ENCODE measurements at places on chromosomes 2 and 18. TPM values are rescaled to one million over a fixed set of nuclear protein-coding genes. Genes with fewer than 3 reads are reported as not detected.

- H3K36me3 ChIP-seq: no peaks in the 10 kb centered on the region
- peak overlapping the region; percentile 52 for H3K4me3 ChIP-seq
- peak; percentile 83 for DNase-seq
These were observed 11.8 kb downstream of the GAREM2 start for GRCh38 chr2:26184555-26185303.

UGT1A8 gene
- 0.51 TPM for polyA plus RNA-seq

DNA sequence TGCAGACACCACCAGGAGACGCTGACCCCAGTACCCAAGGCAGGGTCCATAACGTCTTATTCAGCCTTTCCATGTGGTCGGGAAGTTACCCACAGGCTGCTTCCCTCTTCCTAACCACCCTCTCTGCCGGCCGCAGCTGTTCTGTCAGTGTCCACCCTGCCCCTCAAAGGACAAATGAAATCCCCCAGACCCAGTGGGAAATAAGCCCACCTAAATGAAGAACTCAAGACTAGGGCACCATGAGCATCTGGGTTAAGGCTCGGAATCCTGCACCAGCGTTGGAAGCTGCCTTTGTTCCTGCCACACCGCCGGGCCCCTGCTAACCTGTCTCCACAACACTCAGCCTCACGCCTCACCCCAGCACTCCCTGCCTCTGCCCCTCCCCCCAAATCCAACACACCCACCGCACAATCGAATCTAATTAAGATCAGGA, 21.7 kb downstream of the BCL11A start:
- H3K27ac ChIP-seq: no peak overlapping the region
- H3K4me1 ChIP-seq: peaks cover 6% of the 10 kb centered on the region
- no peak for DNase-seq
- H3K4me3 ChIP-seq: no peak overlapping the region

DNA sequence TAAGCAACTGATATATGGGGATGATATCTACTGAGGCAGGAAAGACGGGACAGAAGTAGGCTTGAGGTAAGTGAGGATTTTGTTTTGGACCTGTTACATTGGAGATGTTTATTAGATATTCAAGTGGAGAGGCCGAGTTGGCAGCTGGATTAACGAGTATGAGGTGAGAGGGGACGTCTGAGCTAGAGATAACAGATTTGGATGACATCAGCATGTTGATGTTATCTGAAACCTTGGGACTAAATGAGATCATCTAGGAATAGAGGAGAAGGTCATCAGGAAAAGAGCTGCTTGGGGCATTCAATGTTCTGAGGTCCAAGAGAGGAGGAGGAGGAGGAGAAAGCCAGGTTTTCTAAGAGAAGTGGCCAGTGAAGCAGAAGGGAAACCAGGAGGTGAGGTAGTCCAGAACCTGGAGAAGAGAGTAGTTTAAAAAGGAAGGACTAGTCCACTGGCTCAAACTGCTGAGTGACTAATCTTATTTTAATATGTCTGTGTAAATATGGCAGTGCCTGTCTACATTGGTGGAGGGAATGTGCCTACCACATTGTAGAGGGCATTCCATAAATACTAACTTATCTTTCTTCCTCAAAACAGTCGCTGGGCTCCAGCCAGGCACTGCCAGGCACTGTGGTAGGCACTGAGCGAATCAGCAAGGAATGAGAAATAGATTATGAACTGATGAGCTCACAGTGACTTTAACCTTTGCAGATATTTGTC, 488.3 kb downstream of the DLGAP1 start:
- no peak overlapping the region for H3K4me3 ChIP-seq
- H3K36me3 ChIP-seq: no peaks in the 10 kb centered on the region
- H3K27me3 ChIP-seq: no peaks in the 10 kb centered on the region
- no peaks in the 10 kb centered on the region for H3K4me1 ChIP-seq
- DNase-seq: no peak

EVX2 gene
- polyA plus RNA-seq: not detected

DNA sequence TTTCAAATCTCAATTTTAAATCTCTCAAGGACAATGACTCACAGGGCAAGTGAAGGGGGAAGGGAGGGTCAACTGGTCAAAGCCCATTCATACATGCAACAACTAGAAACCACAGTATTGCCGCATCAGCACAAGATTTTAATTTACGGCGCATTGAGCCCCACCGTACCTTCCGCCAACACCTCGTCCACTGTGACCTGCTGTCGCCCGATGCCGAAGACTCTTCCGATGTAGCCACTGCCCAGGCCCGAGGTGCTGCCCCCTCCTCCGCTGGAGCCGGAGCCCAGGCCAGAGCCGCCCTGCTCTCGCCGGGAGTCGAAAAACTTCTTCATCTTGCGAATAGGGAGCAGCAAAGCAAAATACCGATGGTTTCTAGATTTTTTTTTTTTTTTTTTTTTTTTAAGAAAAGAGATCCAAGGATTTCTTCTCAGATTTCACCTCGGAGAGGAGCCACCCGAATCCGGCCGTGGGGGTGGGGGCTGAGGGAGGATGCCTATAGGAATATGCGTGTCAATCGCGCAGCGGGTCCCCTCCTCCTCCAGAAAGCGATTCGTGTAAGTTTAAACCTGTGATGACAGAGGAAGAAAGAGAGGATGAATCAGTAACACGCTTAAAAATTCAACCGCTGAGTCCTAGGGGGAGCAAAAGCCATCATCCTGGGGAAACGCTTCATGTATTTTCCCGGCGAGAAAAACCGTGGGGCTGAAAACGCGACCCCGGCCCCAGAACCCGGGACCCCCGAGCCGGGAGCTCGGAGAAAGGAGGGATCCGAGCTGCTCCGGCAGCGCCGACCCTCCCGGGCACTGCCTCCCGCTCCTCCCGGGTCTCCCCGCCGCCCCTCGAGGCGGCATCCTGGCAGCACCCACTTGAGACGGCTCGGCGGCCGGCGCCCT, 584 bp downstream of the AAK1 start:
- no peaks in the 10 kb centered on the region for H3K36me3 ChIP-seq
- H3K4me1 ChIP-seq: peaks cover 25% of the 10 kb centered on the region
- H3K27me3 ChIP-seq: no peaks in the 10 kb centered on the region

RAB6D gene
- polyA plus RNA-seq: 0.02 TPM

- H3K27ac ChIP-seq: no peak overlapping the region
- H3K4me1 ChIP-seq: peaks cover 3% of the 10 kb centered on the region
- no peaks in the 10 kb centered on the region for H3K36me3 ChIP-seq
- H3K27me3 ChIP-seq: no peaks in the 10 kb centered on the region
These were observed 5.1 kb downstream of the COMMD1 start for GRCh38 chr2:61910603-61911002.

Measured in liver (tissue), 10 donors.